ENCODE measurements at places on chromosomes 16 and 17. TPM values are rescaled to one million over a fixed set of nuclear protein-coding genes. Genes with fewer than 3 reads are reported as not detected.

DNA sequence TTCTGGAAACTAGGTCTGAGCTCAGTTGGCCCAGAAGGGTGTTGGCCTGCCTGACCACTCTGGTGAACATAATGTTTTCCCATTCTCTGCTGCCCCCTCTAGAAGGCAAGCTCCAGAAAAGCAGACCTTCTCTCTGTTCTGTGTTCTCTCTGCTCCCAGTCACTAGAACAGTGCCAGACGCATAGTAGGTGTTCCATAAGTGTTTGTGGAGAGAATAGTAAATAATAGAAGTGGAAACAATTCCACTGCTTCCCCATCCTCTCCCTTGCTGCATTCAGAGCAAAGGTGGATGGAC, 32.2 kb upstream of the ETV4 start:
- no peak for DNase-seq
- peaks cover 7% of the 10 kb centered on the region for H3K27me3 ChIP-seq
- H3K4me3 ChIP-seq, result no peak overlapping the region
- H3K27ac ChIP-seq, result peak overlapping the region; percentile 14

CDT1 gene
- total RNA-seq, result 136 TPM

DNA sequence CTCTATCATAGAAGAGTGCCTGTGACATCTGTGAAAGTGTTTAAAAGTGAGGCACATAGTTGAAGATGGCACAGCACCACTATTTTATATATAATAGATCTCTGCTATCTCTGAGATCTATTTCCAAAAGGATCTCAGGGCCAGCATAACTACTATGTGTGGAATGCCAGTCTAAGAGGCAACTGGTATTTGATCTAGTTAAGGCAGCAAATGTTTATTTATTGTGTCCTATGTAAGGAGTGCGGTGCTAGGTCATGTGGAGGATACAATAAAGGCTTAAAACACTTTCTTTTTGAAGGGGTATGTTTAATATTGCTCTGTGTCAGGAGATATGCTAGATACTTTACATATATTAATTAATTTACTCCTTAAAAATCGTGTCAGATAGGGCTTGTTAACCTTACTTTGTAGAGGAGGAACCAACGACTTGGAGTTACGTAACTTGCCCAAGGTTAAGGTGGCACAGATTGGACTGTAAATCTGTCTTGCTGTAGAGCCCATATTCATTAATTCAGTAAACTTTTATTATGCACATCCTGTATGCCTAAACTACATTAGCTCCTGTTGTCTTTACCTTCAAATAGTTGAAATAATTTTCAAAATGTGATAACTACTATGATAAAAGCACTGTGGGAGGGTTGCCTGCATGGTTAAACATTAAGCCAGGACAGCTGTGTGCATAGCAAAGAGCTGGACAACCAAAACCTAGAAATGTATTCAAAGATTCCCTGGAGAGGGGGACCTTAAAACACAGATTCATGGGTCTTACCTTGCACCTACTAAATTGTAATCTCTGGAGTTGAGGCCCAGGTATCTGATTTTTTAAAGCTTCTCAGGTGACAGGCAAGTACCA, 83.3 kb downstream of the NLK start:
- no peaks in the 10 kb centered on the region for H3K4me1 ChIP-seq
- no peak for DNase-seq
- H3K27ac ChIP-seq, result no peak overlapping the region
- no peak overlapping the region for H3K4me3 ChIP-seq
- H3K36me3 ChIP-seq, result peaks cover 8% of the 10 kb centered on the region
- H3K27me3 ChIP-seq, result no peaks in the 10 kb centered on the region

GRCh38 chr17:10702574-10702973, 5.2 kb downstream of the ADPRM start:
- no peaks in the 10 kb centered on the region for H3K27me3 ChIP-seq
- DNase-seq, result no peak

ABCA10 gene
- total RNA-seq, result 0.32 TPM

Data from activated CD4-positive, alpha-beta T cell treated with anti-CD3 and anti-CD28 coated beads for 36 hours (primary cell).